ENCODE measurements at places on chromosomes 5 and 9.

GRCh38 chr9:83185488-83186154 is 122.7 kb upstream of the RASEF start:
- no peak for DNase-seq

DNA sequence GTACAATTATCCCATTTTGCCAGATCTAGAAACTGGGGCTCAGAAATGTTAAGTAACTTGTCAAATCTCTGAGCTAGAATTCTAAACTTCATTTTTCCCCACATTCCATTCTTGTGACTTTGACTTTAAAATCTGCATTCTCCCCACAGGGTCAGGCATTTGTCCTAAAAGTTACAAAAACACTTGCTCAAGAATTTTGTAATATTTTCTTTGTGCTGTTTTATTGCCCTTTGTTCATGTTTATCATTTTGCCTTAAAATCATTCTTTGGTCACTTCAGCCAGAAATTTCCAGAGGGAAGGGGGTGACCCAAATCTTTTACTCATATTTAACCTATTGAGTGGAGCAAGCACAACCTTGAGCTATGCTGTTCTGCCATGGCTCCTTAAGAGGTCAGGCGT is 120.1 kb upstream of the CCL21 start:
- DNase-seq, result no peak

- DNase-seq, result no peak
These were observed 91.8 kb downstream of the PDE8B start for GRCh38 chr5:77302247-77302646.

GRCh38 chr5:82534986-82535385 is 256.8 kb upstream of the RPS23 start:
- DNase-seq, result no peak

- DNase-seq, result no peak
These were observed 10.9 kb upstream of the SHROOM1 start for GRCh38 chr5:132841305-132841704.
